NCI-H1092 (cell line): ENCODE measurements at places on chromosomes 5 and 9.

GRCh38 chr5:139772089-139772791 lies 23.4 kb upstream of the PSD2 start:
- DNase-seq: no peak

DNA sequence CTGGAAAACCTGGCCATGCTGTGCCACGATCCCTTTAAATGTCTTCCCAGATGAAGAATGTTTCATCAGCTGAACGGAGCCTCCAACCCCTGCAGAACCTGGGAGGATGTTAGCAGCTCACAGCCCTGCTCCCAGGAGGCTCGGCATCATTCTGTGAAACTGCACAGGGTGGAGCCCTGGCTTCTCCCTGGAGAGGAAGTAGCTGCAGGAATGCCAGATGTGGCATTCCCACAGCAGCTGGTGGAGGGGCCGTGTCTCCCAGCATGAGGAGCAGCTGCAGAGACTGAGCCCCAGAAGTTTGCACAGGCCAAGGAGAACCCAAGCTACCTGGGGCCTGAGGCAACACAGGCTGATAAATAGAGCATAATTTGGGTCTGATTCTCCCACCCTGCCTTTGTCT lies 165.8 kb upstream of the MAP3K1 start:
- DNase-seq: no peak

DNA sequence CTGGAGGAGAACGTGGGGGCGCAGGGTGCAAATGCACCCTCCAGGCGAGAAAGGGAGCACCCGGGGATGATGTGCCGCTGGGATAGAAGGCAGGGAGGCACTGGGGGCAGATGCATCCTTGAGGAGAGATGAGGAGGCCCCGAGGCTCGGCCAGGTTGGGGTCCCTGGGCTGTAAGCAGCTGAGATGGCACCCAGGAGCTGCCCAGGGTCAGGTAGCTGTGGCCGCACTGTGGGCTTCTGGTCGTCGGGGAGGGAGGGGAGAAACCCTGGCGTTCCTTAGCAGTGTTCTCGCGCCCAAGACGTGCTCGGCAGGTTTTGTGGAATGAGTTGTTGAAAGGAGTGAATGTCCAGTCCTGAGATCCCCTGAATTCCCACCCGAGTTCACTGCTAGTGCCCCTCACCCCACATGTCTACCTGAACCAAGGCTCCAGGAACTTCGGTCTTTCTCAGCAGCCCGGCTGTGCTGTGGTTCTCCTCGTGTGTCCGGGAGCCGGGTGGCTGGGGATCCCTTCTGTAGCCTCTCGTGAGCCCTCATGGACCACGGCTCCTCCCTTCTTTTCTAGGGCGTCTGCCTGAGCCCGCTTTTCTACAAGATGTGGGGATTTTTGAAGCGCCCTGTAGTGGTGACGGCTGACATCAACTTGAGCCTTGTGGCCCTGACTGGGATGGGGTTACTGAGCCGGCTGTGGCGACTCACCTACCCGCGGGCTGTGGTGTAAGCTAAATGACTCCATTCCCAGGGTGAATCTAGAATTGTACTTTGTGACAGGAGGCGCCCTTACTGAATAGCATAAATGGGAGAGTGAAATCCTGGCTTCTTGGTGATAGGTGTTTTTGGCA lies 1.1 kb downstream of the POMT1 start:
- no peak for DNase-seq

DNA sequence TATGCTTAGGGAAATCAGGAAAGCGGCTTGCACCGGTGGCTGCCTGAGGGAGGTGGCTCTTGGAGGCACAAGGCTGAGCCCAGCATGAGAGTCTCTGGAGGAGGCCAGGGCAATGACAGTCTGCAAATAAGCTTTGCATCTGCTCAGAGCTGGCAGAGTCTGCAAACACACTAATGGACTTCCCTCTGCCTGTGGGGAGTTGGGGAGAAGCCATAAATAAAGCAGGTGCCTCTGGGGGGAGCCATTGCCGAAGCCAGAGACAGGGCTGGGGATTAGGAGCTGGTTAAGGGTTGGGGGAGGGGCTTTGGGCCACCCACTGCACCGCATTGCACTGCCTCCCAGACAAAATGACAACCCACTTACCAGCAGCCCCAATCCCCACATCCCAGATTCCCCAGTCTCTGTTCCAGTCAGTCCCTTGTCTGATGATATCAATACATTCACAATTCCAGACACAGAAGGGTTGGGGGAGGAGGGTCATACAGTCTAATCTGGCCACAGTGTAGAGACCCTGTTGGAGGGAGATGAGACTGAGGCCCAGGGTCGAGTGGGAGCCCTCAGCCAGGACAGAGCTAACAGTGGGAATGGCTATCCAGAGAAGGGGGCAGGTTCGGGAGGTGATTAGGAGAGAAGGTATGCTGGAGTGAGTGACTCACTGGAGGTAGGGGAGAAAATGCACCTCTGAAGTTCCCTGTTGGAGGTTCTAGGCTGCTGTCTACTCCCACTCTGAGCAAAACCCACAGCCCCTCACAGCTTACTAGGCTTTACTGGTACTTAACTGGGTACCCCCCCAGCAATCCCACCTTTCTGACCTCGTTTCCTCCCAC lies 53.7 kb downstream of the PAX5 start:
- DNase-seq: peak; percentile 91

- no peak for DNase-seq
These were observed 92.6 kb downstream of the TLE4 start for GRCh38 chr9:79664375-79664831.

GRCh38 chr9:27472195-27472594 lies 51.9 kb upstream of the IFNK start:
- DNase-seq: no peak

DNA sequence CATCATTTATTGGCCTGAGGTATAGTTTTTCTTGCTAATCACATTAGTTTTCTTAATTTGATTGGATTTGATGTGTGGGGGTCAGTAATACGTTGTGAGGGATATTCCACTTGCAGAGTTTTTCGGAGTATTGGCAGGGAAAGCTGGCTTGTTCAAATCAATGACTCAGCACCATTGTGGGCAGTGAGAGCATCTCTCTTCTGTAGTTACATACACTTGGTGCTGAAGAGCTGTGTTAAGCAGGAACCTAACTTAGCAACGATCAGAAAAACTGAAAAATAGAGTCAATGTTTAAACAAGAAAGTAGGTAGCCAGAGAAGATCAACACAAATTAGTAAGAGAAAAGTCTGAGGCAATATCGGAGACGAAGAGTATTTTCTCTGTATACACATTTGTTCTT lies 344.6 kb upstream of the EDIL3 start:
- DNase-seq: no peak

- peak; percentile 21 for DNase-seq
These were observed 65.4 kb upstream of the GARNL3 start for GRCh38 chr9:127199001-127199791.

DNA sequence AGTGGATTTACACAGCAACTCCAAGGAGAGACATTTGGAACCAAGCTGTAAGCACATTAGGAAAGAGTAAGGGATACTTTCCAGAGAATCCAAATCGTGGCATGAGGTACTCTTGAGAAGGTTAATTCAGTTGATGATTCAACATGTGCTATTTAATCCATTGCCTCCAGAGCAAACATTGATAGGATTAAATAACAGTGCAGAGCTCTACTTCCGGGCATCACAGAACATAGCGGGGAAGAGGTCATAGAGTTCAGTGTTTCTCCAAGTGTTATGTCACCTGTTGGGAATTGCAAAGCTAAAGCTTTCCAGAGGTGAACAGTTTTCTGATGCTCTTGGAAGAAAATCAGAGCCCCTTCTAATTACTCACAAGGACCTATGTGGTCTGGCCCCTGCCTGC lies 127.5 kb downstream of the PPP2R2B start:
- no peak for DNase-seq

- DNase-seq: peak; percentile 41
These were observed 16.3 kb upstream of the NPR2 start for GRCh38 chr9:35774907-35775635.

DNA sequence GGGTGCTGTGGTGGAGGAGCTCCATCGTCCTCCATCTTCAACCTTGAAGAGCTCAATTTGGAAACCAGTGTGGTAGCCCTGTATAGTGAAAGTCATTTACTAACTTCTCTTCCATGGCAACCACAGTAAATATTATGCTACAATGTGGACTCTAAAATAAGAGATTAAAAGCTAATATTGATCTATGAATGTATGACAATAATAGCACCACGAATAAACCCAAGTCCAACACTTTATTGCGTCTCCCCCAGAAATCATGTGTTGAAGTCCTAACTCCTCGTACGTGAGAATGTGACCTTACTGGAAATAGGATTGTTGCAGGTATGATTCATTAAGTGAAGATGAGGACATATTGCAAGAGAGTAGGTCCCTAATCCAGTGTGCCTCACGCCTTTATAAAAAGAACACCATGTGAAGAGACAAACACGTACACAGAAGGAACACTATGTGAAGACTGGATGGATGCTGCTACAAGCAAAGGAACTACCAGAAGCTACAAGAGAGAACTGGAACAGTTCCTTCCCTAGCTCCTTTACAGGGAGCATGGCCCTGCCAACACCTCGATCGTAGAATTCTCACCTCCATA lies 276.2 kb downstream of the PDE4D start:
- no peak for DNase-seq

DNA sequence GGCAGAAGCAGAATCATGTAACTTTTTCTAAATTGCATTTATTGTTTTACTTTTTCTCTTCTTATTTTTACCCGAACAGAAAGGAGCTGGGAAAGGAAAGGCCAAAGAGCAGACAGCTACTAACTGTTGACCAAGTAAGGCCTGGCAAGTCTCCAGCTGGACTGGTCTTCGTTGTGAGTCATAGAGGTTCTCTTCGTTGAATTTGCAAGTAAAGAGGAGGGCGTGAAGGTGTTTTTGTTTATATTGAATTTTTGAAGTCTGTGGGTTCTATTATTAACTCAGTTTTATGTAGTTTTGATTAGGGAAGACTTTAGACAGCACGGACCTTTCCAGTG lies 416.5 kb upstream of the CCNH start:
- DNase-seq: no peak

GRCh38 chr9:35972093-35972492 lies 14.1 kb upstream of the OR2S2 start:
- DNase-seq: no peak

GRCh38 chr5:132770476-132771159 lies 6.4 kb downstream of the SEPTIN8 start:
- no peak for DNase-seq

DNA sequence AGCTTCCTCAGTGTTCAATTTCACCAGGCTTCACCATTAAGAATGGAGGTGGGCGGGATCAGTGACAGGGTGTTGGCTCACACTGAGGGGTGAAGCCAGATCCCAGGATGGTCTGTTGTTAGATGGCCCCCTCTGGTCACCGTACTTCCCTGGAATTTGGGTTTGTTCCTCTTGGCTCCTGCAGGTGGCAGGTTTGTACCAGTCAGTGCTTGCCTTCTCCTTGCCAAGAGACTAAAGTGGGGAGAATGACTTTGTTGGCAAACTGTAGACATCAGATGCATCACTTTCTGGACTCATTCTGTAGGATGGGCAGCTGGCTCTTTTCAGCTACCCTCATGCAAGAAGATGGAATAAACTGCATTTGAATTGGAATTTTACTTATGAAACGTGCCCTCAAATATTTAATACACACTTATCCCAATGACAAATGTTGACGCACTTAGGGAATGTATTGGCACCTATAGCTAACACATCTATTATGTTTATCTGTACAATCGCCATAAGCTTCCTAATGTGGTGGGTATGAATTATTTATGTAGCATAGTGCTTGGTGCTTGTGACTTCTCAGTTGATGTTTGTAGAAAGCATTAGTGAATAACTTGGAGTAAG lies 31.4 kb upstream of the ANKRD55 start:
- DNase-seq: no peak

DNA sequence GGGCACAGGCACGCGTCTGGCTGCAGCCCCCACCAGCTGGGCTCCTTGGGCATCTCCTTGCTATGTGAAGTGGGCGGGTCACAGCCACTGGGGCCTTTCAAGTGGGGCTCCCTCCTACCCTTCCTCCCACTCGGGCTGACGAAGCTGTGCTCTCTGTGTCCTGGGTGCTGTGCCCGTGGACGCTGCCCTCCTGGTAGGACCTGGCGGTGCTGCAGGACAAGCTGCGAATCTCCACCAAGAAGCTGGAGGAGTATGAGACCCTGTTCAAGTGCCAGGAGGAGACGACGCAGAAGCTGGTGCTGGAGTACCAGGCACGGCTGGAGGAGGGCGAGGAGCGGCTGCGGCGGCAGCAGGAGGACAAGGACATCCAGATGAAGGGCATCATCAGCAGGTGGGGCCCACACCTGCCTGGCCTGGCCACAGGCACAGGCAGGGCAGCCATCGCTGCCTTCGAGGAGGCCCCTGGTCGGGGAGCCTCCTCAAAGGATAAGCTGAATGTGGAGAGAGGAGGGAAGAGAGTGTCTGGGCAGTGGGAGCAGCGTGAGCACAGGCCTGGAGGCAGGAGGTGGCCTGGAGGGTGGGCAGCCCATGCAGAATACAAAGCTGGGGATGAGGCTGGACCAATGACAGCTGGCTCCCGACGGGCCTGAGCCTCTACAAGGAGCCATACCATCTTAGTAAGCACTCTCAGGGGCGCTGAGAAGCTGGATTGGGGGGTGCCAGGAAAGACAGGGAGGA lies 124.7 kb downstream of the DAB2IP start:
- no peak for DNase-seq

- DNase-seq: no peak
These were observed 1.1 kb downstream of the FEM1C start for GRCh38 chr5:115543365-115544042.
